ENCODE measurements at places on chromosomes 2 and 18.

- DNase-seq: no peak
Observed at GRCh38 chr2:63092857-63093256, 42.2 kb downstream of the OTX1 start.

GRCh38 chr2:30675758-30676157 is 131.5 kb downstream of the CAPN13 start:
- no peak for DNase-seq

- no peak for DNase-seq
Observed at GRCh38 chr2:12539776-12540562, 176.8 kb upstream of the TRIB2 start.

DNA sequence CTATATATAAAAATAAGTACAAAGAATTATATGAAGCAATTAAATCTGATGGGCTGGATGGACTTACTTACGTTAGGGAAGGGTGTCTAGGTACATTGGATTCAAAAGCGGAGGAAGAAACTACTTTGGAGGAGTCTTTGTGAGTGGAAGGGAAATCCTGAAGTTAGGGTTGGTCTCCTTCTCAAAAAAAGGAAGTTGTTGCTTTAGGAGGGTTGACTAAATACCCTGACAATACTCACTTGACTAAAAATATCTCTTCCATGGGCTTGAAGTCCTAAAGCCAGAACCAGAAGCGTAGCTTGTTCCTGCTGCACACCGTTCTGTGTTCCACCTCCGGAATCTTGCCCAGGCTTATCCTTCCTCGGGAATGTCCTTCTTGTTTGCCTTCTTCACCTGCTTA is 143.3 kb upstream of the ZEB2 start:
- no peak for DNase-seq

DNA sequence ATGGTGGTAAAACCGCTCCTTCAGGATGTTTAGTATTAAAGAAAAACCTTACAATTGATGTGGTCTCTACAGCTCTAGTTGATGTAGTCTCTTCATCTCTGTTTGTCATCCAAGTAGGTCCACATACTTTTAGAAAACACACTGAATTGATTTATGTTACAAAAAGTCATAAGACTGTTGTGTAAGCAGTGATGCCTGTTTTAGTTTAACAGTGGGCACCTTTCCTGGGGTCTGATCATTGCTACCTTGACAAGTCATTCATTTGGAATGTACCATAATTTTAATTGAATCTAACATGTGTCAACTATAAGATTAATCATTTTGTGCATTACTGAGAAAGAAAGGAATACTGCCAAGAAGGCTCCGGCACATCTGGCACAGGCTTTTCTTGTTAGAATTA is 34.3 kb downstream of the GIGYF2 start:
- DNase-seq: no peak

GRCh38 chr2:188320861-188321260 is 29.2 kb downstream of the GULP1 start:
- DNase-seq: no peak

DNA sequence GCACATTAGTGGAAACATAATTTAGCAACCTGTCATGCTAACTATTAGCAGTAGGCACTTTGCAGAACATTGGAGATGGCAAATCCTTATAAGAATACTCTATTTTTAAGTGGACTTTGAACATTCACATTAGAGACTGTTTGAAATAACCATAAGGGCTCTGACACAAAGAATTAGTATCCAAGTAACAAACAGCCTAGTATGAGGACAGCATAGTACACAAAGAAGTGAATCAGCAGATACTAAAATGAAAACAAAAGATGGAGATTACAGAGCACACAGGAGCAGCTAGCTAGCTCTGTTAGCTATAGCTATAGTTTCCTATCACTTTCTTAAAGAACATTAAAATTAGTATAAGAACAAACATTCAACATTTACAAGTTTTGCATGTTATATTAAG is 256.3 kb upstream of the SPOPL start:
- no peak for DNase-seq

GRCh38 chr18:35479911-35480586 is 17.7 kb downstream of the INO80C start:
- no peak for DNase-seq

DNA sequence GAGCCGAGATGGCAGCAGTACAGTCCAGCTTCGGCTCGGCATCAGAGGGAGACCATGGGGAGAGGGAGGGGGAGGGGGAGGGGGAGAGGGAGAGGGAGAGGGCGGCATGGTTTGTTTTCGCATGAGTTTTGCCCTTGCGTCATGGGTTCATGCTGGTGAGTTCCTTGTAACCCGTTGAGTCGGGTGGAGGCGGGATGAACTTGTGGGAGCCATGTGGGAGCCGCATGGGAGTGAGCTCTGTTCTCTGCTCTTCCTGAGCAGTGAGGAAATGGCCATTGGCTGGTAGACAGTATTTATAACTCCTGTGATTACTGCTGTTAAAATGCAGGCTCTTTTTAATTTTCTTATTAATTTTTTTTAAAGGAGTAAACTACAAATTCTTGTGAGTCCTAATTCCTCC is 108.0 kb downstream of the CEP192 start:
- no peak for DNase-seq

DNA sequence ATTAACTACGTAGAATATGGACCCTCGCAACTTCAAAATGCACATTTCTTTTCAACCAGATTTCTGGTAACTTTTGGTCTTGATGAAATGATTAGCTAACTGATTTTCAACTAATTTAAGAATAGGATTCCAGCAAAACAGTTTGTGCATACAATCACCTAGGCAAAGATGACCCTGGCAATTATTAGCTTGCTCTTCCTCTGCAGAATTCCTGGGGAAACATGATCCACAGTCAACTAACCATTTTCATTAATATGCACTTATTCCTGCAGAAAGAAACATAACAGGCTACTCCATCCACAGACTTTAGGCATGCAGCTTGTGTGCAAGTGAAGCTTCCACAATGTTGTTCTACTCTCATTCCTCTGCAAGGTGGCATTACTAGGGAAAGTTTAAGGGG is 1150.8 kb upstream of the FANCL start:
- no peak for DNase-seq

DNA sequence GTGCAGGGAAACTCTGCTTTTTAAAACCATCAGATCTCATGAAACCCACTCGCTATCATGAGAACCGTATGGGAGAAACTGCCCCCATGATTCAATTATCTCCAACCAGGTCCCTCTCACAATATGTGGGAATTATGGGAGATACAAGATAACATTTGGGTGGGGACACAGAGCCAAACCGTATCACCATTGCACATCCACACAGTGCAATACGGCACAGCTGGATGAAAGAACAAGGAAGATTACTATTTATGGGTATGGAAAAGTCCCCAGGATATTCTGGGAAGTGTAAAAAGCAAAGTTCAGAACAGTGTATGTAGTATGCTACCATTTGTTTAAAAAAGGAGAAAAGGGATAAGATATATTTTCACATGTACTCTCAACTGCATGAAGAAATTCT is 290.1 kb downstream of the PIK3C3 start:
- no peak for DNase-seq

DNA sequence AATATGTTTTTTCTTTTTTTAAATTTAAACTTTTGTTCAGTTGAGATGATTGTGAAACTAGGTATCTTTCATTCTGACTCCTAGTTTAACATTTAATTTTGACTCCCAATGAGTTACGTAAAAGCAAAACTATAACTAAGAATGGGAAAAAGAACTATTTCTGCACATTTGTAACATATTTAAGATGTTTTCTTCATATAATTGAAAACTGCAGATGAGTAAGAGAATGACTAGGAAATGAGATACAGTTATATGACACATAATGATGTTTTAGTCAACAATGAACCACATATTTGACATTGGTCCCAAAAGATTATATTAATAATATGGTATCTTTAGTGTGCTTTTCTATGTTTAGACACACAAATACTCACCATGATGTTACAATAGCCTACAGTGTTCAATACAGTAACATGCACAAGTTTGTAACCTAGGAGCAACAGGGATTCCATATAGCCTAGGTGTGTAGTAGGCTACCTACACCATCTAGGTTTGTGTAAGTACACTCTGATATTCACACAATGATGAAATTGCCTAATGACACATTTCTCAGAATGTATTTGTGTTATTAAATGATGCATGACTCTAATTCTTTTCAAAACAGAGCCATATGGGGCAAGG is 12.6 kb downstream of the ERMN start:
- DNase-seq: no peak

DNA sequence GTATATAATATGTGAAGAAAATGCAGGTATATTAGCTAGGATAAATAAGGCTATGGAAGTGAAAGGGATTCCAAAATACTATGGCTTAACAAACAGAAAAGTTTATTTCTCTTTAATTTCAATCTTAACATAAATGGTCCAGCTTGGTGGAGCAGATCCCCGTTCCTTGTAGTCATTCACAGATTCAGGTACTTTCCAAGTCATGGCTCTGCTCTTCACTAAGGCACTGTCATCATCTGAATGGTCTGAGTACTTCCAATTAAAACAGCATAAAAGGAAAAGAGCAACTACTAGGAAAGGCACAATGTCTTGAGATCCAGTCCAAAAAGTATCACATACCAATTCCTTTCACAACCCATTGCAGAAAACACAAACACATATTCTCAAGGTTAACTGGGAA is 63.4 kb downstream of the OLA1 start:
- no peak for DNase-seq

DNA sequence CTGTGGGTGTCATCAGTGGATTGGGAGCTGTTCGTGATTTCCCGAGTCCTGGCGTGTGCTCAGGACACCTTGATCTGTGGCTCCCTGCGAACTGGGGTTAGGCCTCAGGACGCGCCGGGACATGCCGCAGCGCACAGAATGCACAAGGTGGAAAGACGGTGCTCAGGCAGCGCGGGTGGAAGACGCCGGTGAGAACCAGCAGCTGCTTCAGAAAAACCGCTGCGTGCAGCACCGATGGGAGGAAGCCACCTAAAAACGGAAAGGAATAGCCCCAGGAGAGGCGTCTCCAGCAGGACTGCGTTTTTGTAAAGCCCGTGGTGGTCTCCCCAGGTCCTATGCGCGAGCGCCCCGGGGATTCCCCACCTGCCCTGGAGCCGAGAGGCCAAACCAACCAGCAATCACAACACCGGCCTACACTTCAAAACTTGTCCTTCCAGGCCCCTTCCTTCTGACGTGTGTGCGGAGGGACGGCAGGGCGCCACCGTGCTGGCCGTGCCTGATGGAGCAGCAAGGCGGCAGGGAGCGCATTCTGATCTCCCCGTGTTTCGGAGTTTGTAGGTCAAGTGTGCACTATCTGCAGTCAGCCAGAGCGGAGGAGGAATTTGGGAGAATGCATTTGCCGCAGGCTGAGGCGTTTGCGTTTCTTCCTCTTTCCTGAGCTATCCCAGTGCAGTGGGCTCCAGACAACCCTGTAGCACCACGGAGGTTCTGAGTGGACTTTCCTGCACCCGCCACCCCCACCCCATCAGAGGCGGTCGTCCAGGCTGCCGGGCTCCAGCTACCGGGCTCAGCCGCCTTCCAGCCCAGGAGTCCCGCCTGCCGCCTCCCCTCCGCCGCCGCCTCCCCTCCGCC is 32.2 kb downstream of the RTP5 start:
- no peak for DNase-seq

DNA sequence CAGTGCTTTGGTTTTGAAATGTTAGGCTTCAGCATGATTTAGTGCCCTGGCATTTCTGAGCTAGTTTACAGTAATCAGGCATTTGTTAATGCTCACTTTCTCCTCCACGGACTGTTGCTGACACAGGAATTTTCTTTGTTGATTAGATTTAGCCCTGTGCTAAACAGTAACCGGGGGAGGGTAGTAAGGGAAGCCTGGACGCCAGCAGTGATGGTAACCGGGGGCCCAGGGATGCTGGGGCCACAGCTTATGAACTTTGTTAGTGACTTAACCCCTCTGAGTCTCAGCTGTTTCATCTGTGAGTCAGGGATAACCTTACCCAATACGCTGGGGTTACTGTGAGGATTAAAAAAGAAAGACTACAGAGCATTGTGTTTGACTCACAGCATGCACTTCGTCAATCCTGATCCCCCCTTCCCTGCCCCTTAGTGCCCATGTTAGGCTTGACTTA is 33.5 kb downstream of the KLHL29 start:
- DNase-seq: no peak

GRCh38 chr18:59265246-59265973 is 7.8 kb downstream of the RAX start:
- DNase-seq: no peak

- no peak for DNase-seq
Observed at GRCh38 chr18:71878226-71878625, 665.9 kb downstream of the CBLN2 start.

GRCh38 chr2:6325616-6326015 is 540.1 kb downstream of the CMPK2 start:
- no peak for DNase-seq

GRCh38 chr18:3410273-3410672 is 39.7 kb upstream of the TGIF1 start:
- no peak for DNase-seq

DNA sequence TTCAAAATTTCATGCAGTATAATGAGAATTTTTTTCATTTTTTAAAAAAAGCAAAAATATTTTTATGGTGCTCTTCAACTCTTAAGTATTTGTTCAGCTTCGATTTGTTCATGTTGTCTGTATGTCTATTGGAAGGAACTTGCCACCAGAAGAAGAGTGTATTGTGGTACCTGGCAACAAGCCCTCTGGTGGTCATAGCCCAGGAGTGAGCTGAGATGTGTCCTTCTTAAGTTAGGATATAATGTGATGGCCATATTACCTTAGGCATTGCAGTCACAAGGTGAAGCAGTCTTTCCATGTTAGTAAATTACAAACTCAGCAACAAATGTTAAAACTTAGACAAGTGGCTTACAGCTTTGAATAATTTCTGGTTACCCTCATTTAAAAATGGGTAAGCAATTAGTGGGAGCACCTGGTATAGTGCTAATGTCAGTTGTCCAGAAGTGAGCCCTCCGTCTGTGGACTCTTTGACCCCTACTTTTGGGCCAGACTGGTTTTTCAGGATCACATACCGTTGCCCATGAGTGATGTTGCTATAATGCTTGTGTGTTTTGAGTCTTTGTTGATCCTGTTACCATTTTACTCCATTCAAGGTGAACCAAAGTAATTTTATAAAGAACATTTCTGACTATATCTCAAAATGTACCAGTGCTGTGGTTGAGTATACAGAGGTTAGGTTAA is 57.4 kb downstream of the MYO1B start:
- no peak for DNase-seq

DNA sequence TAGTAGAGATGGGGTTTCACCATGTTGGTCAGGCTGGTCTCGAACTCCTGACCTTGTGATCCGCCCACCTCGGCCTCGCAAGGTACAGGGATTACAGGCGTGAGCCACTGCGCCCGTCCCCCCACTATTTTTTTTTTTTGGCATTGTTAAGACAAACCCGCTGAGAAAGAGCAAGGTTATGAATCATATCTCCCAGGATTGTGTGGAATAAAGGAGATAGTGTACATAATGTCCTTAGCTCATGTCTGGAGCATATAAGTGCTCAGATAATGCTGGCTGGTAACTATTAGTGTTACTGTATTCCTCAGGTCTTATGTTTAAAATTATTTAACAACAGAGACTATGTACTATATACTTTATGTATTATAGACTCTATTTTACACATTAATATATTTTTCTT is 36.0 kb downstream of the TTC27 start:
- DNase-seq: no peak

DNA sequence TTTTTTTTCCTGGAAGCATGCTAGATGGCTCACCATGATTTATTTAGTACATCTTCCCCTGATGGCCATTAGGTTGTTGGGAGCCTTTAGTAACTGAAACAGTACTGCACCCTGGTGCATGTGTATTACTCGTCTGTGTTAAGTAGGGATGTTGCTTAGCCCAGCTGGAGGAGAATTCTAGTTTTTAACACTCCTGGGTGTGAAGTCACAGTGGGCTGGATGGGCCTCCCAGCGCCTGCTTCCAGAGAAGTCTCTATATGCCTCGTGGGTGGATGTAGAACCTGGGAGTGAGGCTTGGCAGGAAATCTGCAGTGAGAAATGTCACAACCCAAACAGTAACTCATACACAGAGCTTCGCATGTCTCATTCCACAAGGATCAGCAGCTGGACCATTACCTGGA is 28.9 kb upstream of the NT5DC4 start:
- no peak for DNase-seq
